ENCODE measurements at places on chromosomes 5 and 9.

DNA sequence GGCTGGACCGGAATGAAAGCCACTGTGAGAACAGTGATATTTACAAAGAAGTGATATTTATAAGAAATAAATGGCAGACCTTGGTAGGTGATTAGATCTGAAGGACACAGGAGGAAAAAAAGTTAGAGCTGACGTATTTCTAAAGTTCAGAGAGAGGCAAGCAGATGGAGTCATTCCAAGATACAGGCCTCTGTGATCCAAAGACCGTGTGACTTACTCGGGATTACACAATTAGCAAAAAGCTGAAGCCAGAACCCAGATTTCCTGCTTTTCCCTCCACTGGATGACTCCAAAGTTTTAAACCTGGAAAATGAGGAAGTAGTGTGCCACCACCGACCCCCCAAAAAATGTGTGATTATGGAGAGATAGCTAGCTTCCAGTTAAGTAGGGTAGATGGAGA, 3.1 kb upstream of the DOCK8 start:
- no peak for DNase-seq

GRCh38 chr5:115335301-115335700, 38.8 kb upstream of the CCDC112 start:
- DNase-seq, result no peak

DNA sequence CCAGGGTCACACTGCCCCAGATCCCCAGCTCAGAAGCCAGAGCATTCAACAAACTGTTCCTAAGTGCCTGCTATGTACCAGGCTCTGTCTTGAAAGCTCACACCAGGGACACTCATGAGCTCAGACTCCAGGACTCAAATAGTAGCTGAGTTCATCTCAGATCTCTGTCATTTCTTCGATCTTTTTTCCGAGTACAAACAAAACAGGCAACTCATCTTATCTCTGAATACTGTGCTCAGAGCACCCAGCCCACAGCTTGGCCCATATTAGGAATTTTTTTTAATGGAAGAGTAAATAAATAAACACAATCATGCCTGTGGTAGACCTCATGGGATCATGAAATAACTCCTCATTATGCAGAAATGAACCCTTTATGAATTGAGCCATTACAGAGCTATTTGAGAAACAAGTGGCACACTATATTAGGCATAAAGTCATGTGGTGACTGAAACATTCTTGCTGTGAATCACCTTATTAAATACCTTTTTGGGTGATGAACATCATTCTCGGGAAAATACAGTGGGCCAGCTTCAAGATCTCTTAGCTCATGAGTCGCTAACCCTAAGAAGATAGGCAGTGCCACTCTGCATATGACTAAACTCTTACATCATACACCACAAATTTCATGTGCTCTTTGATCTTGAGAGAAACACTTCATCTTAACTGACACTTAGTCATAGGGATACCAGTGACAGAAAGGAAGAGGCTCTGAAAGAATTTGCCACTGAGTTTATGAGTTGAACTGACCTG, 9.9 kb downstream of the SH3RF2 start:
- peak; percentile 77 for DNase-seq

DNA sequence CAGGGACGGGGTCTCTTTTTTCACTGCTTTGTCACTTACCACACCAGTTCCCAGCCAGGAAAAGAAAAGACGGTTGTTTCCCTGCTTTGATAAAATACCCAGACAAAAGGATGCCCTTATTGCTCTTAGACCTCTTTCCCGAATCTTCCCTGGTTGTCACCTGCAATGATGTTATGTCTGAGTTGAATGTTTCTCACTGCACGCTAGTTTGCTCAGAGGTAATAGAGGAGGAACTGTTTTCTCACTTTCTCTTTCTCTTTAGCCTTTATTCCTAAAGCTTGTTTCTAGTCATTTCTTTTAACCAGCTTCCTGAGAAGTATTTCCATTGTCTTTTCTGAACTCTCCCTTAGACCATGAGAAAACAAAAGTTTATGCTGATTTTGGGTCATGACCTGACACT, 32.9 kb downstream of the ACER2 start:
- no peak for DNase-seq

DNA sequence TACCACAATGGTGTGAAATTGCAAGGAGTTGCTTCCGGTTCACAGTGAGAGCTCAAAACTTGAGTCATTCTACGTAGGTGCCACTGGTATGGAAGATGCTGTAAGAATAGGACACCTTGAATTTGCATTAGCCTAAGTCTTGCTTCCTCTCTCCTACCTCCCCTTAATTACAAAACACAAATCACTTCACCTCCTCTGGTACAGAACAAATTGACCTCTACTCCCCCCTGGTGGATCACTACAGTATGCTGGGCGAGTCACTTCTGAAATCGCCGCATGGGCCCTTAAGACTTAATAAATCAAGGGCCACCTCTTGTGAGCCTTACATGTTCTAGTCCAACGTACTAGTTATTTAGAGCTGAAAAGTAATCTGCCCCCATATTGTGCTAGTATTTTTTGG, 145.3 kb upstream of the SMARCA2 start:
- peak; percentile 7 for DNase-seq

DNA sequence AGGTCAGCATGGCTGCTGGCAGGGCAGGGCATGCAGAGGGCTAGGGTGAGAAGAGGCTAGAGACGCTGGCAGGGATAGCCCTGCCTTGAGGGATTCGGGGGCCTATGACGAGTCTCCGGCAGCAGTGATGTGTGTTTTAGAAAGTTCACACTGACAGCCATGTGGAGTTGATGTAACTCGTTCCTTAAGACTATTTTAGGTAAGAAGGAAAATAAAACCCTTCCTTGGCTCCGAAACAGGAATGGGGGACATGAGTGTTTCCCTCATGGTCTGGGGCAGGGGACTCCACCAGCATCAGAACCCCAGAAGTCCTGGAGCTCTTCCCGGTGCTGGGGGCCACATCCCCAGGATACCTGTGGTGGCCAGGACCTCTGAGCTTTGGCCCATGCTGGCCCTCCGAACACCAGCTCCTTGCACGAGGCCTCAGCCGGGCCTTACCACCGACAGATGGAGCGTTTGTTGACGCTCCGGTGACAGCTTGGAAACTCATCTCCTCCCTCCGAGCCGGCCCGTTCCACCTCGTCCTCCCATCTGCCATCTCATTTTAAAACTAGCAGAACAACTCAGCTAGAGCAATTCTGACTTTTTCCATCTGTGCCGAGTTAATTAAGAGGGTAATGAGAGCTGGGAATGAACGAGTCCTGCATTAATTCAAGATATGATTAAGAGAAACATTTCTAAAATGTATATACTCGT, 337.7 kb downstream of the CDK5RAP2 start:
- DNase-seq, result no peak

GRCh38 chr9:33378121-33378795, 24.1 kb downstream of the AQP7 start:
- DNase-seq, result no peak

DNA sequence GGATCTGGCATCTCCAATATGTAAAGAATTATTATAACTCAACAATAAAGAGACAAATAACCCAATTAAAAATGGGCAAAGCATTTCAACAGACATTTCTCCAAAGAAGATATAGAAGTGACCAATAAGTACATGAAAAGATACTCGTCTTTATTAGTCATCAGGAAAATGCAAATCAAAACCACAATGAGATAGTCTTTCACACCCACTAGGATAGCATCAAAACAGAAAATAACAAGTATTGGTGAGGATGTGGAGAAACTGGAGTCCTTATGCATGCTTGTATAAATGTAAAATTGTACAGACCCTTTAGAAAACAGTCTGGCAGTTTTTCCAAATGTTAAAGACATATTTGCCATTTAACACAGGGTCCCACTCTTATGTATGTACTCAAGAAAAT, 39.1 kb upstream of the ITGA1 start:
- DNase-seq, result no peak

GRCh38 chr5:60540856-60541805, 158.8 kb downstream of the DEPDC1B start:
- peak; percentile 88 for DNase-seq

GRCh38 chr5:116437922-116438578, 136.6 kb downstream of the SEMA6A start:
- no peak for DNase-seq

DNA sequence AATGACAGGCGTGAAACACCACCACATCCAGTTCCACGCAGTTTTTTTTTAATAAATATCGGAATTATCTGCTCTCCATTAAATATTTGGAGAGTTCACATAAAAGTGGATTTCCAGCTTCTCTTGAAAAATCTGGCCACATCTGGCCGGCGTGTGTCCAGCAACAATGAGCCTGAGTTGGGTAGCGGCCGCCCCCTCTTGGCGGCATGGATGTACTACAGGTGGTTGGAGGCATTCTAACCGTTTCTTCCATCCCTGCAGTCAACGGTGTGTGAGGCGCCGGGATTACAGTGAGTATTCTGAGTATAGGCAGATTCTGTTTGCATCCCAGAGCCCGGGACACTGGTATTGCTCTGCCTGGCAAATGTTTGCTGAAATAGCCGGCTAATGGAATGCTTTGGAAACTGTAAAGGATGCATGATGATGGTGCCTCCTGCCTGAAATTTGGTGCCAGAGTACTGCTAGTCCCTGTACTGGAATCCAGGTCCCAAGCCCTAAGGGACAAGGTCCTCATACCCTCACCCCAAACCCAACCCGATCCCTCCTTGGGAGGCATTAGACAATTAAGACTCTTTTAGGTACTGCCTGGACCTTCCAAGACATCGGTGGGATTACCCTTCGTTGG, 13.6 kb upstream of the GM2A start:
- DNase-seq, result peak; percentile 64

GRCh38 chr9:96344458-96345180, 38.9 kb downstream of the SLC35D2 start:
- DNase-seq, result peak; percentile 79

DNA sequence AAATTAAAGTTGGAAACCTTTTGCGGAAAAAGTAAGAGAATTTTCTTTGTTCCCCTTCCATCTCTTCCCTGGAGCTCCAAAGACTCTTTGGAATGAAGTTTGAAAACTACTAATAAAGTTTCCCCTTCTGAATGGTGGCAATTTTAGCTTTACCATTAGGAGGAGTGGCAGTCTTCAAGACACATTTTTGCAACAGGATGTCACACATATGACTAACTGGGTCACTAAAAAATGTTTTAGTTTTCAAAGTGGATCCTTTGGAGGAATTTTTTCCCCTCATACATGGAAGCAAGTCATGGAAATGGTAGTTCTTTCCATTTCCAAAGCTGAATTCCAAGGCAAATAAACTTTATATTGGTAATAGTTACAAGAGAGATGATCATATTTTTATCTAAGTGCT, 15.6 kb downstream of the FBXO4 start:
- peak; percentile 30 for DNase-seq

GRCh38 chr5:102955488-102955887, 164.4 kb downstream of the GIN1 start:
- peak; percentile 32 for DNase-seq

DNA sequence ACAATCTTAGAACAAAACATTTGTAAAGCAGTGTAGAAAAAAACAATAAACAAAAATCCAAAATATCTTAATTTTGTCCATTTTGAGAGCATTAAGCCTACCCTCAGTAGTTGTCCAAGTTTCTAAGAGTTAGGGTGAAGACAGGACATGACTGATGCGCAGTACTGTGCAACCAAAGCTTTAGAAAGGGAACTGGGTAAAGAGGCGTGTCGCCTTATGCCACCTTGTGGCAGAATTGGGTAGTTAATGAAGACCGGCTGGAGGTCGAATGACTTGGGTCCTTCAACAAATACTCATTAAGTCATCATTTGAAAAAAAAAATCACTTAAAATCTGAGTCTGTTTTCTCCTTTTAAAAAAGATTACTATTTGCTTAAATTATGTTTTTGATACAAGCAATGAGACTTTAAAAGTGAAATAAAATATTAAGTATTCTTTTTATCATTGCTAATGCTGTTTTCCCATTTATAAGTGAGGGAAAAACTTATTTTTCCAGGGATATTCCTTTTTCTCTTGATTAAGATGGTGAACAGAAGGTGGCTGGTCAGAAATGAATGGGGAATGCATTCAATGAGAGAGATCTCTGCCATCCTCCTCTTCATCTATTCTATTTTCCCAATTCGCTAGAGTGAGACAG, 3.5 kb upstream of the RNF20 start:
- peak; percentile 78 for DNase-seq

DNA sequence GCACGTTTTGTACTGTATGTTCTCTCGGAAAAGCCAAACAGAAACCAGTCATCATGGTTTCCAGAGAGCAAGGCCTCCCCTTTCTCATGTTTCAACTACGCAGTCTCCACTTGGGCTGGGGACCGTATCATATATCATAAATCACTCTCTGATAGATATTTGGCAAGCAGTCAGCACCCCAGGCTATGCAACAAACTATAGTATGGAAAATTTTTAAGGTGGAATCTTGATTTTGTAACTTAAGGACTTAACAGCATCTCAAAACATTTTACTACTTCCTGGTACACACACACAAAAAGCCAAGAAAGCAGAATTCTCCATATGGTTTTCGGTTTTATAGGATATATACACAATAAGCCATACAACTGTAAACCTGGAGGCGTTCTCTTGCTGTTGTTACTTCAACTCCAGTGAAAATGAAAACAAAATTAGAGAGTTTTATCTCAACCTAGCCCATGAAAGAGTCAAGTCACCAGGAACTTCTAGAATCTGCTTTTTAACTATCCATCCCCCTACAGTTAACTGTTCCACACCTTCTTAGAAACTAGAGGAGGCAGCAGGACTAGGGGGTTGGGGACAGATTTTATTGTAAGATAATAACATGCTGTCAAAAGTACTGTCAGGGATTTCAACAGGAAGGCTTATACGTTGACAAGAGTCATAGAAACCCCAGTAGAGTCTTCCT, 283.4 kb downstream of the NFIB start:
- peak; percentile 87 for DNase-seq

DNA sequence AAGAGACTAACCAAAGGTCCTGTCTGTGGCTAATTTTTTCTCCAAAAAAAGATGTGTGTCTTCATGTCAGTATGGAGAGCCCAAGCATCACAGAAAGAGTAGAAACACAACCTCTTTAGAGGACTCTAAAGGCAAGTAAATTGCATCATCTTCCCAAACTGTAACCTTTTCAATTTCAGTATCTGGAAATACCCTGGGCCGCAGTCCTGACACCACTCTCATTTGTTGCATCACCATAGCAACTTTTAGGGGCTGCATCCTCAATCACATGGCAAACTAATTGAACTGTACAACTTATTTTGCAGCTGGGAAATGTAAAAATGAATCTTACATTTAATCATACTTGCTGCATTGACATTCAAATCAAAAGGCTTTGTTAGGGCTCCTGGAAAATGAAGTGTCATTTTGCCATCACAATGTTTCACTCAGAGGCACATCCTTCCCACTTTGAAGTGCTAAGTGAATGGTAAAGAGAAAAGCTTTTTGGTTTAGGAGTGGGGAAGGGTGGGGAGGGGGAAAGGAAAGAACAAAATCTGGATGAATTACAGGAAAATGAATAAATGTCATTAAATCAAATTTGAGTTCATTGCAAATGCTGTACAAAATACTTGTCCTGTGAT, 60.6 kb upstream of the GRIA1 start:
- DNase-seq, result no peak

- no peak for DNase-seq
Observed at GRCh38 chr9:94734054-94734754, 7.7 kb downstream of the AOPEP start.

DNA sequence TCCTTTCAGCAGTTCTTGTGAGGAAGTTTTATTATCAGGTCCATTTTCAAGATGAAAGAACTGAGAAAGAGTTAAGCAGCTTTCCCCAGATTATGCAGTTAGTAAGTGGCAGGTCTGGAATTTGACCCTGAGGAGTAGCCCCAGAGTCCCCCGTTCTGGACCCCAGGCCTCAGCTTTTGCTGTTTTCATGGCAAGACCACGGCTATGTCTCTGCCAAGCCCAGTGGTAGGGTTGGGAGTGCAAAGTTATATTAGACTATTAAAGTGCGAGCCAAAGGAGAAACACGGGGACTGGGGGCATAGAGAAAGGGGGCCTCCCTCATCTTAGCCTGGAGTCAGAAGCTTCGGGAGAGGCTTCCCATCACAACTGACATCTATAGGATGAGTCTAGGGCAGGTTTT, 19.3 kb upstream of the ORM1 start:
- no peak for DNase-seq
